ENCODE measurements at places on chromosomes 4 and X. TPM values are rescaled to one million over a fixed set of nuclear protein-coding genes. Genes with fewer than 3 reads are reported as not detected.

DNA sequence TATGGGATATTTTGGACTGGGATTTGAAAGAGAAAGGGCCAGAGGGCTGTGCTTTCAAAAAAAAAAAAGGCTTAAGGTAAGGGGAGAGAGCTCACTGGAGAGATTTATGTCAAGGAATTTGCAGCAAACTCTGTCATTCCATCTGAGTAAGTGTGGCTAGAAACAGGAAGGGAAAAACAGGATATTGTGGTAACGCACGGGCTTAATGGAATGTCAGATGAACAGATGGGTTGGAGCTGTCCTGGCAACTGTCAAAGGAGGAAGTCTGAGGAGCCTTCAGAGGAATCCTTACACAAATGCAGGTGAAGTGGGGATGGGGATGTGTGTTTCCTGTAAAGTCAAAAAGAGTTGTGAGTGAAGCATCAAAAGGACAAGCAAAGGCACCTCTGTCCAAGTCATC lies 15.1 kb upstream of the NKX3-2 start:
- DNase-seq = no peak

DNA sequence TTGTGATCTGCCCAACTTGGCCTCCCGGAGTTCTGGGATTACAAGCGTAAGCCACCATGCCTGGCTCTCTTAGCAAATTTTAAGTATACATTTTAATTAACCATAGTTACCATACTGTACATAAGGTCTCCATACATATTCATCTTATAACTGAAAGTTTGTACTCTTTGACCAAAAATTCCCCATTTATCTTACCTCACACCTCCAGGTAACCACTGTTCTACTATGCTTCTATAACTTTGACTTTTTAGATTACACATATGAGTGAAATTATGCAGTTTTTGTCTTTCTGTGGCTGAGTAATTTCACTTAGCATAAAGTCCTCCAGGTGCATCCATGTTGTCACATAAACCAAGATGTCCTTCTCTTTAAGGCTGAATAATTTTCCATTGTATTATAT lies 17.4 kb downstream of the C4orf51 start:
- no peak for DNase-seq

The FGB gene
- total RNA-seq = 1.2 TPM

DNA sequence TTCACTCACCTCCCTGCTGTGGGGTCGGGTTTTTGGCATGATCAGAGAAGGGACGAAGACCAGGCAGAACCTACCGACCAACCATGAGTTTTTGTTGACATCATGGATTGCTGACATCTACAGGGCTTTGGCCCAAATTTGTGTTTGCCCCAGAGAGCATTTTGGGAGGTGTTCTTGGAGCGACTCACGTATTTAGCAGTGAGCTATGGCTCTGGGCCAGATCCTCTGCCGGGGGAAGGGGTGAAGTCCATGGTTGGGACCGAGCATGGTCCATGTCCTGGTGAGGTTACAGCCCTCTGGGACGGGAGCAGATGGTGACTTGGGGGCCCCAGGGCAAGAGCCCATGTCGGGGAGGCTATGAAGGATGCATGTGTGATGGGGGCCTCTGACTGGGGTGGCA lies 17.4 kb downstream of the SORCS2 start:
- no peak for DNase-seq

Measured in spinal cord (tissue), 10 donors.